ENCODE measurements at places on chromosomes 2 and 18.
A peak's percentile ranks its signal among the peaks of the same experiment; 100 is the strongest.

GRCh38 chr2:223884399-223884798 lies 47.0 kb upstream of the AP1S3 start:
- DNase-seq = no peak

- DNase-seq = peak; percentile 89
Measured at GRCh38 chr2:128260239-128261138, 58.2 kb downstream of the HS6ST1 start.

DNA sequence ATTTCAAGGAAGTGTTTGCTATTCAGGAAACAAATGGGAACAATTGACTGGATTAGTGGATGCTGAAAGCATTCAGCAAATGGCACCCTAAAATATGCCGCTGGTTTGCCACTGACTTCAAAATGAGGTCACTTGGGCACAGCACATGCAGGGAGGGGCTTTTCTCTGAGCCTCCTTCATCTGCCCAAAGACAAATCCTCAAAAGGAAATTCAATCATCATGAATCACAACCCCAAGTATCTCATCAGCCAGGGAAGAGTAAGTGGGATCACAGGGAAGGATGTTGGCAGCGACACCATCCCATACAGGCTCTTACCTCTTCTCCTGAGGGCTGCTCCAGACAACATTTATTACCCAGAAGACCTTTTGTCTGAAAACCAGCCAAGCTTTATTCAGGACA lies 14.4 kb upstream of the SP140L start:
- DNase-seq = no peak

DNA sequence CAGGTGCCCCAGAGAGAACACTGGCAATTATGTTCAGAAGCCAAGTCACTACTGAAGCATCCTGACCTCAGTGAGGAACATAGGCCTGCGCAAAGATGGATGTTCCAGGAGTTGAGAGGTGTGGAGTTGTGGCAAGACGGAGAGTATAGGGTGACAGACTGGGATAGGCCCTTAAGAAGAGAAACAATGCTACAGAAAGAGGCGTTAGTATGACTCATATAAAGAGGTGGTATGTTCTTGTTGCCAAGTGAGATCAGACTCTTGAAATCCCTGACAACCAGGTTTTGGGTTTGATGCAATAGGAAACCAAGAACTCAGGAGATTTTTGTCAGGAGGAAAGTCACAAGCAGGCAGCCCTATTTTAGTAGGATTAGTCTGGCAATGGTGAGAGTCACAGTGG lies 185.6 kb downstream of the RIT2 start:
- DNase-seq = no peak

- no peak for DNase-seq
Measured at GRCh38 chr2:9260464-9260918, 53.9 kb downstream of the ASAP2 start.

DNA sequence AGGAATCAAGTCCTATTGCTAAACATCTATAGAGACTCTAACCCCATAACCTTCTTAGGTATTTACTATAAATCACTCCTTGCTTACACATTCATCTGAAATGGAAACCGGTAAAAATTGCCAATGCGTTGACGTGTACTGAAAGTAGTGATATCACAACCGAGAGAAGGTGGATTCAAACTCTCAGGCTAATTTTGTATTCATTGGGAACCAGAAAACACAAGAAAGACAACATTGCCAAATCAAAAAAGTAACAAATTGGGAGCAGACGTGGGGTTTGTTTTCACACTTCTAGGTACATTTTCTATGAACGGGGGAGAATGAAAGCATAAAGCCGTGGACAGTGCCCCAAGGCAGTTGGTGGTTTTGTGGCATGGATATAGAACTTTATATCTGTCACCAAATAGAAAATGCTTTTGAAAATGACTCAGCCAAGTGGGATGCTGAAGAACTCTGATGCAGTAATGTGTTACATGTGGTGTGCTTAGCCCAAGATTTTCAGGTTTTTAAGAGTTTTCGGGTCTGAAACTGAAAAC lies 155.1 kb upstream of the RASGRP3 start:
- no peak for DNase-seq

- DNase-seq = no peak
Measured at GRCh38 chr18:31596081-31596872, 4.6 kb downstream of the TTR start.

DNA sequence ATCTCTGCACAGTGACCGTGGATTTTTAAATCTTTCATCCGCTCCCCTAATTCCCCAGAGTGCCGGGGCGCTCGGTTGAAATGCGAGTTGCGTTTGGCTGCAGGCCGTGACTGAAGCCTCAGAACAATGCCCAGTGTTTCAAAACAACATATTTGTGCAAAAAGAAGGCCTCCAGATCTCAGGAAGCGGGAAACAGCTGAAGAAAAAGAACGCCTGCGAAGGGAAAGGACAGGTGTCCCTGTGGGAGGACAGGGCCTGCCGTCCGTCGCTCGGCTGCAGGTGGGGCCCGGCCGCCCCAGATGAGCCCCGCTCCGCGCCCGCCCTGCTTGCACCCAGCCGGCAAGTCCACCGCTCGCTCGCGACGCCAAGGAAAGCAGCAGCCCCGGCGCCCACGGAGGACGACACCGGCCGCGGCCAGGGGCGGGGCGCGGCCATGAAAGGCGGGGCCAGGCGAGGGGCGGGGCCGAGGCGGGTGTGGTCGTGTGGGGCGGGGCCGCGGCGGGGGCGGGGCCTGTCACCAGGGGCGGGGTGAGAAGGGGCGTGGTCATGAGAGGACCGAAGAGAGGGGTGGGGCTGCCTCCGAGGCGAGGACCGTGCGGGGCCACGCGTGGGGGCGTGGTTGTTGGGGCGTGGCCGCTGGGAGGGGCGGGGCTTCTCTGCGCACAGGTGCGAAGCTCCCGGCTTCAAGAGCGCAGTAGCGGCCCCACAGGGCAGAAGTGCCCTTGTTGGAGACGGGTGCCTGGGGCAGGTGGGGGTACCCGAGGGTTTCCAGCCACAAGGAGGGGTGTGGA lies 17.6 kb upstream of the BOK start:
- no peak for DNase-seq

DNA sequence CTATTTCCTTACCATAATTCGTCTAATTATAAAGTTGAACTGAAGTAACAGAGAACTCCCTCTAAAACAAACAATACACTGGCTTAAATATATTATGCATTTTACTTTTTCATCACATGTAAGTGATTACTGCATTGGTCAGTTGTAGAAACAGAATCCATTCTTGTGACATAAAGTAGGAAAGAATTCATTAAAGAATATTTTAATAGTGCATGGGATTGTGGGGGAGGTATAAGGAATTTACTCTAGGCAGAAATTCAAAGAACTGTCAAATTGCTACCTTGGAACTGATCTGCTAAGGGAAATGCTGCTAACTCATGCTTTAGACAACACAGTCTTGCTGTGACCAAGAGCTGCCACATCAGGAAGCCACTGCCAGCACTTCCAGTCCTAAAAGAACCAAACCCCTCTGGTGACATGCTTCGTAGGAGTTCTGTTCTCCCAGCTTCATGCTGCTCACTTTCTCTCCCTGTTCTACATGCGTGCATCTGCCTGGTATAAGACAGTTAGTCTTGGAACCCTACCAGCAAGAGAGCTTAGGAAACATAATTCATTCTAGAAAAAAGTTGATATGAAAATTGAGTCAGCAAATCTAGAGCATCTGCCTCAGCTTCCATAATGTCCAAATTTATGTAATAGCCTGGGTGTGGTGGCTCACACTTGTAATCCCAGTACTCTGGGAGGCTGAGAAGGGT lies 1137.6 kb upstream of the NXPH2 start:
- no peak for DNase-seq

DNA sequence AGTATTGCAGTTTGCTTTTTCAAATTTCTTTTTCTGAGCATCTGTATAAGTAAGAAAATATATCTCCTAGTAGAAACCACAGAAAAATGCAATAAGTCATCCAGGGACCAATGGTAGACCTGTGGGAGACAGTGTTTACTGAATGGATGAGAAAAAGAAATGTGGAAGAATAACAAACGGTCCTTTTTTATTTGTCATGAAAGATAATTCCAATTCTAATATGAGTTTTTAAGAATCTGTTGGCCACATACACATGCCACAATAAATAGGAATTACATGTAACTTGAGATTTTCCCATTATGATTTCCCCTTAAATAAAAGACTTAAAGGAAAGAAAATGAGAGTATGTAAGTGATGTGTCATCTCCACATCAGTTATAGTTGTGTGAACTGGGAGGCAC lies 107.7 kb upstream of the RAB27B start:
- no peak for DNase-seq

Measured in mesenteric fat pad (tissue), 1 donor.